ENCODE measurements at places on chromosomes 3 and 15. TPM values are rescaled to one million over a fixed set of nuclear protein-coding genes. Genes with fewer than 3 reads are reported as not detected.

DNA sequence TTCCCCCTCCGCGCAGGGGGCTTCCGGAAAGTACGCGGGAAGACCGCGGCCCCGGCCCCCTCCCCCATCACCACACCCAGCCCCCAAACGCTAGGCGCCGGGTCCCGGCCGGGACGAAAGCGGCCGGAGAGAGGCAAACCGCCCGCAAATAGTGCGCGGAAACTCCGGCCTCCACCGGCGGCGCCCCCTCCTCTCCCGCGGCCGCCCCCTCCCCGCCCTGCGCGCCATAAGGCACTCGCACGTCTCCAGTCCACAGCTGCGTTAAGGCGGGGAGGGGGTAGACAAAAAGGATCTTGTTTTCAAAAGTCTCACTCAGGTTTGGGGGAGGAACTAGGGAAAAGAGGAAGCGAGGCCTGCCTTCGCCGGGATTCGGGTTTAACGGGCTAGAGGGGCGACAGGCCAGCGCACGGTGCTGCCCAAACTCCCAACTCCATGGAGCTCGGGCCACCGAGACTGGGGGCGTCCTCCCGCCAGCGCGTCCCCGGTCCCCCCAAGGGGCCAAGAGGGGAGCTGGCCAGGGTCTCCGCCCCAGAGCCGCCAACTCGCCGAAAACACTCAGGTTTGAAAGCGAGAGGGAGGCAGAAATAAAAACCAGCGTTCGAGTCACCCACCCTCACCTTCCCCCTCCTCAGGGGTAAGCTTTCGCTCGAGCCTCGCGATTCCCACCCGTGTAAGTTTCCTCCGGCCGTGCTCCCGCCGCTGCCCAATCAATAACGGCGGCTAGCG, 1.8 kb downstream of the ANP32A start:
- H3K36me3 ChIP-seq = no peaks in the 10 kb centered on the region
- peak overlapping the region; percentile 100 for H3K27ac ChIP-seq
- no peaks in the 10 kb centered on the region for H3K27me3 ChIP-seq
- DNase-seq = peak; percentile 68
- peak overlapping the region; percentile 84 for H3K4me3 ChIP-seq

DNA sequence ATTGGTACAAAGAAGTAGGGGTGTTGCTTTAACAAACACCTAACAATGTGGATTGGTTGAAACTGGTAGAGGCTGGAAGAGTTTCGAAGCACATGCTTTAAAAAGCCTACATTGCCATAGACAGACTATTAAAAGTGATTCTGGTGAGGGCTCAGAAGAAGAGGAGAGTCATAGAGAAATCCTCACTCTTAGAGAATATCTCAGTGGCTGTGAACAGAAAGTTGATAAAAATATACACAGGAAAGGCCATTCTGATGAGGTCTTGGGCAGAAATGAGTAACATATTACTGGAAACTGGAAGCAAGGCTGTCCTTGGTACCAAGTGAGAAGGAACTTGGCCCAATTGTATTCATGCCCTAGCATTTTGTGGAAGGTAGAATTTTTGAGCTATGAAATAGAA, 173.7 kb upstream of the CRBN start:
- no peak overlapping the region for H3K4me3 ChIP-seq
- H3K27me3 ChIP-seq = no peaks in the 10 kb centered on the region
- no peak for DNase-seq
- H3K4me1 ChIP-seq = no peaks in the 10 kb centered on the region
- H3K27ac ChIP-seq = no peak overlapping the region

DNA sequence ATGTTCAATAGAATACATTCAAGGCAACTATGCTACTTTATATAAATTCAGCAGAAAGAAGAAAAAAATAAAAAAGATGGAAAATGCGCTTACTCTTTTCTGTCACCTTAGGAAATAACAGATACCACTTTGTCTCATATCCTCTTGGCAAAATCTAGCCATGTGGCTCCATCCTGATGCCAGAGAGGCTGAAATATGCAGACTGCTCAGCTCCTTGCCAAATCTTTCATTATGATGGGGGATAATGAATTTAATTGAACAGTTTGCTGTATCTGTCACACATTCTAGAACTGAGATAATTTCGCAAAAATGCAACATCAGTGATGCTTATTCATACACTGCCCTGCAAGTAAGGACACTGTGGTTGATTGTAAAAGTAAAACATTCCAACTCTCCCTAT, 1081.5 kb downstream of the PLOD2 start:
- no peaks in the 10 kb centered on the region for H3K27me3 ChIP-seq
- H3K4me3 ChIP-seq = no peak overlapping the region
- H3K36me3 ChIP-seq = no peaks in the 10 kb centered on the region
- H3K4me1 ChIP-seq = no peaks in the 10 kb centered on the region
- no peak overlapping the region for H3K27ac ChIP-seq

Gene HAPLN3
- not detected for total RNA-seq

Gene SNX33
- 14.0 TPM for total RNA-seq

Gene ABCC5
- total RNA-seq = 5.5 TPM

Gene NANOGP8
- 0.31 TPM for total RNA-seq

Gene PLCB2
- total RNA-seq = 5.0 TPM
